Cortex of kidney (tissue), 1 donor: ENCODE measurements at places on chromosomes 4 and X.

GRCh38 chr4:22217480-22217879 lies 268.9 kb upstream of the KCNIP4 start:
- no peak for DNase-seq

GRCh38 chrX:154019633-154020528 lies at the start of gene IRAK1:
Gene IRAK1 (minus strand): TSS chrX:154019902. CDS start chrX:154019812, 90 bp downstream.
- no peak for DNase-seq

GRCh38 chrX:45385757-45386156 lies 185.1 kb upstream of the DIPK2B start:
- no peak for DNase-seq

- no peak for DNase-seq
These were observed 141.8 kb downstream of the SMIM20 start for GRCh38 chr4:26055855-26056254.

- DNase-seq = no peak
These were observed 23.2 kb upstream of the PIGA start for GRCh38 chrX:15358533-15358932.

GRCh38 chrX:11351375-11352295 lies 58.4 kb downstream of the AMELX start:
- no peak for DNase-seq

DNA sequence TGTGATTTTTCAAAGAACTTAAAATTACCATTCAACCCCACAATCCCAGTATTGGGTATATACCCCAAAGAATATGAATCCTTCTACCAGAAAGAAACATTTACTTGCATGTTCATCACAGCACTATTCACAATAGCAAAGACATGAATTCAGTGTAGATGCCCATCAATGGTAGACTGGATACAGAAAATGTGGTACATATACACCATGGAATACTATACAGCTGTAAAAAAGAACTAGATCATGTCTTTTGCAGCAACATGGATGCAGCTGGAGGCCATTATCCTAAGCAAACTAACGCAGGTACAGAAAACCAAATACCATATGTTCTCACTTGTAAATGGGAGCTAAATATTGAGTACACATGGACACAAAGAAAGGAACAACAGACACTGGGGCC lies 34.1 kb upstream of the TMPRSS11F start:
- DNase-seq = no peak

DNA sequence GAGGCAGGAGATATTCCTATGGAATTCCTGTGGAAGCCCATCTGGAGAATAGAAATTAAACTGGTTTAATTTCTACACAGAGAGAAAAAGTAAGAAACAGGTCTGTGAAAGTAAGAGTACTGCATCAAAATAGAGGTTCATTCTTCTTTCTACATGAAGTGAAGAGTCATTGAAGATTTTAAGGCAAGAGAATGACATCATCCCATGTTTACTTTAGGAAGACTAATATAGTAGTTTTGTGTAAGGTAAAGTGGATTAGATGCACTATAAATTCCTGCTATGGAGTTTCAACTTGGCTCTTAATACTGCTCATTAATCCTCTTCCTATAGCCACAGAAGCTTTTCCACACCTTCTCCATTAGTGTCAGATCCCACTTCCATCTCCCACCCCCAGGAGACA lies 47.6 kb downstream of the CNGA1 start:
- no peak for DNase-seq

DNA sequence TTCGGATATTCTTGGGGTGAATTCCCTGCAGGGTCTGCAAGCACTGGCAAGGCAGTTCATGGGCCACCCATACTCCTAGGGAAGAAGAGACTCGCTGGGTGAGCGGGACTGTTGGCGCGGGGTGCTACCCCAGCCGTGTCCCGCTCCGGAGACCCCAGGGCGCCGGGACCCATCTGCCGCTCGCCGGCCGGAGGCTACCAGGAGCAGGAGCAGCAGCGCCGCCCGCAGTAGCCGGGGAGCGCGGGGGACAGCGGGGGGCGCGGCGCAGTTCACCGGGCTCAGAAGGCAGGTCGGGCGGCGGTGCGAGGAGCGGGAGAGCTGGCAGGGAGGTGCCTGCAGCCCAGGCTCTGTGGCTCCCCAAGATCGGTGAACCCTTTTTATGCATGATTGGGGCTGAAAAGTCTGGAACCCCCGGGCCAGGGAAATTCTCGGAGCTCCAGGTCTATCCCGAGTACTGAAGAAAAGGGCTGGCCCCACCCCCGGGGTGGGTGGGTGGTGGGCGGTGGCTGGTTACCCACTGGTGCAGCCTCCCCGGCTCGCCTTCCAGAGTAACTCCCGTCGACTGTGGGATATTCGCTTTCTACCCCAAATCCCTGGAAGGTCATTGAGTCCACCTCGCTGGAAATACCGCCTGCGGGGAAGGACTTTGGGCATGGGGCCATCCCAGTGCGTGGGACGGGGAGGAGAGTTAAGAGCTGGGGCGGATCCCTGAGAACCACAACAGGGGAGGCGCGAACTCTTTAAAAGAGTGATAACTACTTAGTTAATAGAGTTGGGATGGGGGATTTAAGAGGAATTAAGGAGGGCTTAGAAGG lies 37.6 kb downstream of the PF4 start:
- DNase-seq = no peak

GRCh38 chr4:107213880-107214279 lies 177.8 kb upstream of the DKK2 start:
- no peak for DNase-seq

GRCh38 chr4:77861495-77861894 lies 1.1 kb upstream of the MRPL1 start:
- DNase-seq = no peak

DNA sequence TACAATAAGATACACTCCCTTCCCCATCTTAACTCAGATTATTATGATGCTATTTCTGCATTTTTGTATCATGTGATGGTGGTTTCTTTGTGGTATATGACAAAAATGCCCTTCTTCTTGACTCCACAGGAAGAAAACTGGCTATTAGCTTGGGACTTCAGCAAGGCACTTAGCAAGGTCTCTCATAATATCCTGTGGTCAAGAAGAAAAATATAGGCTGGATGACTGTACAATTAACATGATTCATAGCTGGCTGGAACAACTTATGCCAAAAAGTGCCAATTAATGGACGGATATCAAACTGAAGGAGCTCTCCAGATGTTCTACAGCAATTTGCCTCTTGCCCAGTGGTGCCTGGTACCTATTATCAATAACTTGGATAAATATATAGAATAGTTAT lies 2.3 kb upstream of the MID1IP1 start:
- DNase-seq = no peak

DNA sequence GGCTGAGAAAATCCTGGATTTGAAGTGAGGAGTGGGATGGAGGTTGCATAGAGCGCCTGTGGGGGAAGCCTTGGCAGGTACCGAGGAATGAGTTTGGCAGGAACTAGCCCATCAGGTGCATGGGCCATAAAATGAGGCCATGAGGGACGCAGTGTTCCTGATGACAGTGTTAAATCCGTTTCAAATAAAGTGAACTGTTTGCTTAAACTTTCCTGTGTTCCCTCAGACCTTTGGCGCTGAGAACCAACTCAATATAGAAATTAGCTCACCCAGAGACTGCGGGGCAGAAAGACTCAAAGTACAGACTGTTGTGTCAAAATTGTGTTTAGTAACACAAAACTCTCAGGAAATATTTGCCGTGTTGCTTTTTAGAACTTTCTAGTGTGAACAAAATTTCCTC lies 250.0 kb upstream of the NR3C2 start:
- DNase-seq = no peak

DNA sequence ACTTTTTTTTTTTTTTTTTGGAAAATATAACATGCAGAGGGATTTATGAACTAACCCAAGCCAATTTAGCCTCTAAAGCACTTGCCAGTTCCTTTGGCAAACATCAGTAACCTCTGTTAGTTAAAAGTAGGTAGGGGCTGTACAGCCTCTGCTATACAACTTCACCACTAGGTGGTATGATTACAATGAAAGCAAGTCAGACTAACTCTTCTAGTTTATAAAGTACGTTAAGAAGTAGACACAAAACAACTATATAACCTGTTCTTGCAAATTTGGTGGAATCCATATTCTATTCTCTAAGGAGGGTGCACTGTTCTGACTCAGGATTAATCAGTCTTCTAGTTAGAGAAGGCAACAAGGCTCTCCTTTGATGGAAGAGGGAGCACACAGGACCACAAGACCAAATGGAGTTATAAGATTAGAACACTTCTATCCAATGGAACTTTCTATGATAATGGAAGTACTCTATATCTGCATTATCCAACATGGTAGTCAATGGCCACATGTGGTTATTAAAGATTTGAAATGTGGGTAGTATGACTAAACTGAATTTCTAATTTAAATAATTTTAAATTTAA lies 12.8 kb downstream of the AIMP1 start:
- DNase-seq = no peak

GRCh38 chr4:148216866-148217814 lies 225.1 kb downstream of the NR3C2 start:
- no peak for DNase-seq

DNA sequence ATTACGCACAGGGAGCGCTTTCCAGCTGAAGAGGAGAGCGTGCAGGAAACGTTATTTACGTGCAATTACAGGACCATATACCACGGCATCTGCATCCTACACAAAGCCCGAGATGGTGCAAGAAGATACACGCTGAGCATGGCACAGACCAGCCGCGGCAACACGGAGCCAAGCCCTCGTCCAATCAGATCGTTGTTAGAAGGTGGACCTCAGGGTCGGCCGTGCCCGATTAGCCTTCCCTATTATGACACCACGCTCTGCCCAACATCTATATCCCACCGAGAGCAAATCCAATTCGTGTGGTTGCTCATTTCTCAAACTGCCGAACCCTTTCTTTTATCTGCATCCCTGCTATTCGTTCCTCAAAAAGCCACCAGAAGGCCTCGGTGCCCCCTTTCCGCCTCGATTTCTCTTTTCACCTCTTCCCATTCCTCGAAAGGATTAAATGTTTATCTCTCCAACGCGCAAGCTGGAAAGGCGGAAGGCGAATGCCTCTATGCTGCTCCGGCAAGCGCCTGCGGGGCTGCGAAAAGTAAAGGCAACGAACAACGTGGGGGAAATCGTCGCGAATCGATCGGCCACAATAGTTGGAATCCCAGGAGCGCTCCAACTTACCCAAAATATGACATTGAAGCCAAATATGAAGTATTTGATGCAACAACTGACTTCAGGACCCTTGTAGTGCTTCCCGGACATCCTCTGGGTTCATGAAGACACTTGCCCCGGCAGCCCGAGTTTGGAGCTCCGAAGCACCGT lies 702 bp downstream of the TSPAN5 start:
- DNase-seq = no peak

DNA sequence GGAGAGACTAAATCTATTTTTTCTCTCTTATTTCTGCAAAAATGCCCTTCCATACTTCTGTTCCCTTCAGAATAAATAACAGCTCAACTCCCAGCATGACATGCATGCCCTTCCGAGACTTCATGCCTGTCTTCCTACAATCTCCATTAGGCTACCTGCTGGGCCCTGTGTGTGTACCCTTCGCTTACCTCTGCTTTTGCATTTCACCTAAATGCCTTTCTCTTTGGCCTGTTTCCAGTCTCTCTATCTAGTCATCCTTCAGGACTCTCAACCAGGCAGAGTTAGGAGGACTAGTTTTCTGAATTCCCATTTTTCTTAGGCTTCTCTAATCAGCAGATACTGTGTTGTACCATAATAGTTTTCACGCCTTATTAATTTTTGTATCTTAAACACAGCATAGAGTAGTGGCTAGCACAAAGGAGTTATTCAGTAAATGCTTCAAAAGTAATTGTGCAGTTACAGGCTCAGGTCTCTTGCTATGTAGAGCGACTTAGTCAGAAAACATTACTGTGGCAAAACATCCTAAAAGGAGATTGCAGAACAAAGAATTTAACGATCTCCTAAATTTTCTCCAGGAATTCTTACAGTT lies 20.5 kb downstream of the SEPTIN11 start:
- DNase-seq = no peak

DNA sequence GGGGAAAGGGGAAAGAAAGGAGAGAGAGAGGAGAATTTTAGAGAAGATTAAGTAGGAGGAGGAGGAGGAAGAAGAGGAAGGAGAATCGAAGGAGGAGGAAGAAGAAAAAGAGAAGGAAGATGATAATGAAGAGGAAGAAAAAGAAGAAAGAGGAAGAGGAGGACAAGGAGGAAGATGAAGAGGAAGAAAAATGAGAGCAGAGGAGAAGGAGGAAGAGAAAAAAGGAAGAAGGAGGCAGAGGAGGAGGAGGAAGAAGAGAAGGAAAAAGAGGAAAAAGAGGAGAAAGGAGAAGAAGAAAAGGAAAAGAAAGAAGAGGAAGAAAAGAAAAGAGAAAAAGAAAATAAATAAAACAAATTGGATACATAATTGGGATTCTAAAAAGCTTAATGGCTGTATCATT lies 181.4 kb downstream of the ARHGAP6 start:
- DNase-seq = no peak

- DNase-seq = no peak
These were observed 87.6 kb downstream of the BMP3 start for GRCh38 chr4:81118086-81118485.

GRCh38 chrX:27598312-27598711 lies 8.2 kb downstream of the DCAF8L2 start:
- DNase-seq = no peak

GRCh38 chr4:166594326-166594946 lies 639.9 kb downstream of the SPOCK3 start:
- no peak for DNase-seq

DNA sequence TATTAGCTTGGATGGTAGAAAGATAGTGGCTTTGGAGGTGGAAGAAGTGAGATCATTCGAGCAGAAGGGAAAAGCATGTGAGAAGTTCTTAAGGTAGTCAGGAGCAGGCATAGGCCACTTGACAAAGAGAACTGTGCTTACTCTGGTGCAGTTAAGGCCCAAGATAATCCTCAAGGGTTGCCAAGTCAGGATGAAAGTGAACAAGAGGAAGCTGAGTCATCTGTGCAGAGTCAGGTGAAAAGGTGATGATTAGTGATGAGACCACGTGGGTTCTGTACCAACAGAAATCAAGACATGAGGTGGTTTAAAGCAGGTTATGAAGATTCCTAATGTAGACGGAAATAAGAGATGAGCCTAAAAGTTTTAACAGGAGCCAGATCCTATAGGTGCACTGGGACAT lies 369.8 kb downstream of the DTHD1 start:
- DNase-seq = no peak

- no peak for DNase-seq
These were observed 94.1 kb upstream of the BANK1 start for GRCh38 chr4:101696276-101697010.

DNA sequence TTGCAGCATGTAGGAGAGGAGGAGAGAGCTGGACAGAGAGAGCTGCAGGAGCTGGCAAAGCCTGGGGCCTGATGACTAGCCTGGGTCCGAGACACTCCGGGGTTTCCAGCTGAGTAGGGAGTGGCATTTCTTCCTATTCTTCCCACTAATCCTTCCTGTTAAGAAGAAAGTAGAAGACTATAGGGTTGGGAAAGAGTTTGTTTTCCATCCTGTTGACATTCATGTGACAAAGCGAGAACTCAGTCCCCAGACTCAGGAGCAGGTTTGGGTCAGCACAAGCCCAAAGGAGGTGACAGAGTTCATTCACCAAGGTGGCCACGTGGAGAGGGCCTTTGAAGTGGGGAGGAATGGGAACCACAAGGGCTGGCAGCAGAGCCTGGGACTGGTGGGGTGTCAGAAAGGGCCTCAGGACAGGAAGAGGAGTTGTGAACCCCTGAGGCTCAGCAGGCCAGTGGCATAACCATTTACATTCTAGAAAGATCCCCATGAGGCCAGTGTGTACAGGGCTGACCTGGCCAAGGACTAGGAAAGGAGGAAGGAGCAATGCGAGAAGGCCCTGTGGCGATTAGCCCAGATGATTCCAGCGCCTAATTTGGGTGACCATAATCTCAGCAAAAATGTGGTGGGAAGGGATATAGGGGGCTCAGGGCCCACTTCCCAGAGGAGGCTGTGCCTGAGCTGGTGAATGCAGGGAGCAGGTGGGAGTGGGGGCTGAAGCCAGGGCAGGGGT lies 3.3 kb upstream of the HAUS3 start:
- no peak for DNase-seq

- DNase-seq = no peak
These were observed 123.3 kb downstream of the CLCN4 start for GRCh38 chrX:10280071-10280470.
